Aorta (tissue), 5 donors: ENCODE measurements at places on chromosomes 5 and 9. TPM values are rescaled to one million over a fixed set of nuclear protein-coding genes. Genes with fewer than 3 reads are reported as not detected.

The TNC gene
- 117 TPM for total RNA-seq

The PRKAA1 gene
- 103 TPM for total RNA-seq

The FAM78A gene
- 4.0 TPM for total RNA-seq

The ARSI gene
- total RNA-seq, result 2.7 TPM

The TTC23L gene
- total RNA-seq, result 0.62 TPM
